ENCODE measurements at places on chromosomes 12 and 14.

DNA sequence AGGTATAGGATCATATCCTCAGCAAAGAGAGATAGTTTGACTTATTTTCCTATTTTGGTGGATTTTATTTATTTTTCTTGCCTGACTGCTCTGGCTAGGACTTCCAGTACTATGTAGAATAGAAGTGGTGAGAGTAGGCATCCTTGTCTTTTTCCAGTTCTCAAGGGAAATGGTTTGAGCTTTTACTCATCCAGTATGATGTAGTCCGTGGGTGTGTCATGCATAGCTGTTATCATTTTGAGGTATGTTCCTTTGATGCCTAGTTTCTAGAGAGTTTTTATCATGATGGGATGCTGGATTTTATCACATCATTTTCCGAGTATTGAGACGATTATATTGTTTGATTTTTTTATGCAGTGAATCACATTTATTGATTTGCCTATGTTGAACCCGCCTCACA is 97.2 kb downstream of the MGAT4C start:
- DNase-seq: no peak

GRCh38 chr12:85350356-85350755 is 70.3 kb downstream of the ALX1 start:
- DNase-seq: no peak

DNA sequence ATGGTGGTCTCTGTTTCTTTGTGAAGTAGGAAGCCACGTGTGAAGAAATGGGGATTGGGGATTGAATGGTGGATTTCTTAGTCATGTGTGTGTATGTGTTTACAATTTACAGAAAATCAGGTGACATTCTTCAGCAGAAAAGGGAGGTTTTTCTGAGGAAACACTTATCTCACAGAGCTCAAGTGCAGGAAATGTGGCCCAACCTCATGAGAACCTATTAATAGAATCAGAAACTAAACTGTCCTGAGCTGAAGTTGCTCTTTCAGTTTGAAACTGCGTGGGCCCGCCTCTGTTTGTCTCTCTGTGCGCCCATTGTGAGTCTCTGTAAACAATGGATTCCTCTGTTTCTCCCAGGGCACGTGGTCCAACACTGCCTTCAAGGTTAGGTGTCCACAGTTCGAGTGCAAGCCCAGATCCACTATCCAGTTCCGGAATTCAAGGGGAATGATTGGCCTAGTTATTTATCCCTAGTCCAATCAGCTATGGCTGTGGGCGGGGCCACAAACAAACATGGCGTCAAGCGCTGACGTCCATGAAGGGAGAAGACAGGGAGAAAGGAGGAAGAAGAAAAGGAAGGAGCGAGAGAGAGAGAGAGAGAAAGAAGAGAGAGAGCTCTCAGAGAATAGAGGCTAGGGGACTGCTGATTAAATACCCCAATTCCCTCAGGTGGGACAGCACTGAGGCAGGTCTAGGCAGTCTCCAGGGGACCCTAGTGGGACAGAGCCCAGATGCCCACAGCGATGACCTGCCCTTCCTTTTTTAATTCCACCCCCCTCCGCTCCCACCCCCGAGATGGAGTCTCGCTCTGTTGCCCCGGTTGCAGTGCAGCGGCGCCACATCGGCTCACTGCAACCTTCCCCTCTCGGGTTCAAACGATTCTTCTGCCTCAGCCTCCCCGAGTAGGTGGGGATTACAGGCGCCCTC is 31.4 kb upstream of the C12orf76 start:
- DNase-seq: peak; percentile 59

DNA sequence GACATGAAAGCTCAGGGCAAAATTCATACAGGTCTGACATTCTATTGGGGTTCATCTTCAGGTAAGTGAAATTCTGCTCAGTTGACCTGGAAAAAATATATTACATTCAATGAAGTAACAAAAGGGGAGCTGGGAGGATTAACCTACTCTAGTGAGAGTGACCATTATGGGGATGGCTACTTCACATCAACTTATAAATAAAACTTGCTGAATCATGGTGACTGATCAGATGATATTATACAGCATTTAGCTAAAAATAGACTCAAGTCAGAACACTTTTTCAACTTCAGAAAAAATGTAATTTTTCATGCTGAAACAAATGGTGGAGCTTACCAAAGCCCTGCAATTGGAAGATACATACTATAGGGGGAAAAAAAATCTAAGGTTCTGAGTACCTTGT is 800.2 kb downstream of the FSCB start:
- no peak for DNase-seq

DNA sequence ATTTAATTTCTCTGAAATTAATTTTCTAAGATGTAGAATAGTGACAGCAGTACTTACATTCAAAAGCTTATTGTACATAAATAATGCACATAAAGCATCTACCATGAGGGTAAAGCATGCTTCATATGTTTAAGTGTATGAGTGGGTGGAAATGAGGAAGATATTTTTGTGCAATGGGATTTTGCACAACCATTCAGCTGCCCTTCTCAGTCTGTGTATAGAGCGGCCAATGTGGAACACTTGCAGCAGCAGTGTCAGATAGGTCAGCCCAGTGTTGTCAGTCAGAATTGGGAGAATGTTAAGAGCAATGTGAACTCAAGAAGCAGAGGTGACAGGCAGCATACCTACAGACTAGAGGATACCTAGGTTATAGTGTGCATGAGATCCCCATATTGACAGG is 72.5 kb upstream of the ATP2B1 start:
- no peak for DNase-seq

GRCh38 chr14:99730876-99731546 is 46.9 kb downstream of the CYP46A1 start:
- DNase-seq: no peak

- peak; percentile 28 for DNase-seq
These were observed 55.2 kb downstream of the FOS start for GRCh38 chr14:75333606-75334548.

GRCh38 chr12:124078800-124079199 is 105.8 kb downstream of the ZNF664 start:
- DNase-seq: no peak

DNA sequence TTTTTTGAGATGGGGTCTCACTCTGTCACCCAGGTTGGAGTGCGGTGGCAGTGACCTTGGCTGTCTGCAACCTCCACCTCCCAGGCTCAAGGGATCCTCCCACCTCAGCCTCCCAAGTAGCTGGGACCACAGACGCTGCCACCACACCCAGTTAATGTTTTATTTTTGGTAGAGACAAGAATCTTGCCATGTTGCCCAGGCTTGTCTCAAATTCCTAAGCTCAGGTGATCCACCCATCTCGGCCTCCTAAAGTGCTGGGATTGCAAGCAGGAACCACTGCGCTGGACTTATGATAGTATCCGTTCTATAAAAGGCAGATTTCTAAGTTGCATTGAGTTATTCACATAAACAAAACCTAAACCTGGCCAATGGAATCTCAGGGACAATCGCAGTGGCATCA is 321.1 kb upstream of the PRICKLE1 start:
- DNase-seq: no peak

GRCh38 chr12:227923-228845 is 14.2 kb upstream of the SLC6A12 start:
- no peak for DNase-seq

DNA sequence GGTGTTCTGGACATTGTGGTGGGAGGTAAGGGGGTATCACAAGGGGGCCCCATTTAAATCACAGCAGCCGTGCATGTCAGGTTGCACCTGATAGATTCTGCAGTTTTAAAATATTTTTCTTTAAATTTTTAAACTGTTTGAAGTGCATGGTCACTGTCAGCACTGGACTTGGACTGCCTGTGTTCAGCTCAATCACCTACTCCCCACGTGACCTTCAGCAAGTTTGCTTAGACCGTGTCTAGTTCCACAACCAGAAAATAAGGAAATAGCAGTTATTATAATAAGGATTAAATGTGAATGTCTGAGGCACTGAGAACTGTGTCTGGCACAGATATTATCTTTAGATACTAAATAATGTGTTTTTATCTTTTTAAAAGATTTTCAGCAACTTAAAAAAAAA is 64.7 kb downstream of the ESR2 start:
- DNase-seq: no peak

DNA sequence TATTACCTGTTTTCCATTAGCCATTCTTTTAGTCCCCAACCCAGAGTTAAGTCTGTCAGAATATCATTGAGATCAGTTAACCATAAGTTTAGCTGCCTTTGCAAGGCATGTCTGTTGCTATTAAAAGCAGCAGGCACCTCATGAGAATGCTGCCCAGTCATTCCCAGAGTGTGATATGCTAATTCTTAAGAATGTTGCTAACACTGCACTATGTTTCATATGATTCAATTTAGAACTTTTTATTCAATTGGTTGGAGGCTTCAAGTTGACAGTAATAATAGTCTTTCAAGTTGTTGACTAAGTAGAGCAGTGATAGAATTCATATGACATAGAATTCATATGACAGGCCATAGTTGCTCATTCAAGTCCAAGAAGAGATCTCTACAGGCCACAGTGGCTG is 292.3 kb downstream of the FUT8 start:
- DNase-seq: no peak

DNA sequence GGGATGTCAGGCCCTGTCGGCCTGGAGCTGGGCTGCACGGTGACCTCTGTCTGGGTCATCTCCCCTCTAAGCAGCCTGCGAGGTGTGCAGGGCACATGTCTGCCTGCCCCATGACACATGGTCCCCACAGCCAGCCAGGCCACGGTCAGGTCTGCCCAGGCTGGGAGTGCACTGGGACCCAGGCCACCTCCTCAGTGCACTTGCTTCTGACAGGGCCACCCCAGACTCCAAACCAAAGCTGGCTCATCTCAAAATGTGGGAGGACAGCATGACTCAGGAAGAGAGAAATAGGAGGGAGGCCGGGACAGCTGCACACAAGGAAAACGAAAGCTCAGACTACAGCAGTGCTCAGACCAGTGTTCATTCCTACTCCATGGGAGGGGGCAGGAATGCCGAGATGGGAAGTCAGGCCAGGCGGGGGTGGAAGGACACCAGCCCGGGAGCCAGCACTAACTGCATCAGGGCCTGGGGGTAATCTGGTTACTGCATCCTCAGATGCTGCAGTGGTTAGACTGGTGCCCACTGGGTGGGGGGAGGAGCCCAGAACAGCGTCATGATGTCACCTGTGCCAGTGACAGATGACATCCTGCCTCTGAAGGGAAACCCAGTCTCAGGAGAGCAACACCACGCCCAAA is 4.0 kb downstream of the P2RX2 start:
- DNase-seq: no peak

GRCh38 chr12:91542666-91543065 is 360.0 kb upstream of the DCN start:
- DNase-seq: no peak

DNA sequence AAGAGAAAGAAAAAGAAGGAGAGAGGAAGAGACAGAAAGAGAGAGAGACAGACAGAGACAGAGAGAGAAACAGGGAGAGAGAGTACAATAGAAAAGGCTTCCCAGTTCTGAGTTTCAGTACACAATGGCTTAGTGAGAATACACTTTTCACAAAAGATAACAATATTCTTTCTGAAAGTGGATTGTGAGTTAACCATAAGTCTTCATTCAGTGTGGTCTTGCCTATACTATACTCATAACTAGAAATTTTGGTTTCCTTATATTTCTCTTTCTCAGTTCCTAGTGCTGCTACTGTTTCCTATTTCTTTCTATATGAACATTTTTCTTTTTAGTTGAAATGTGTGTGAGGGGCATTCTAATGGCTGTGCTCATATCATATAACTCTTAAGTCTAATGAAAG is 9.3 kb downstream of the CD163L1 start:
- DNase-seq: no peak

DNA sequence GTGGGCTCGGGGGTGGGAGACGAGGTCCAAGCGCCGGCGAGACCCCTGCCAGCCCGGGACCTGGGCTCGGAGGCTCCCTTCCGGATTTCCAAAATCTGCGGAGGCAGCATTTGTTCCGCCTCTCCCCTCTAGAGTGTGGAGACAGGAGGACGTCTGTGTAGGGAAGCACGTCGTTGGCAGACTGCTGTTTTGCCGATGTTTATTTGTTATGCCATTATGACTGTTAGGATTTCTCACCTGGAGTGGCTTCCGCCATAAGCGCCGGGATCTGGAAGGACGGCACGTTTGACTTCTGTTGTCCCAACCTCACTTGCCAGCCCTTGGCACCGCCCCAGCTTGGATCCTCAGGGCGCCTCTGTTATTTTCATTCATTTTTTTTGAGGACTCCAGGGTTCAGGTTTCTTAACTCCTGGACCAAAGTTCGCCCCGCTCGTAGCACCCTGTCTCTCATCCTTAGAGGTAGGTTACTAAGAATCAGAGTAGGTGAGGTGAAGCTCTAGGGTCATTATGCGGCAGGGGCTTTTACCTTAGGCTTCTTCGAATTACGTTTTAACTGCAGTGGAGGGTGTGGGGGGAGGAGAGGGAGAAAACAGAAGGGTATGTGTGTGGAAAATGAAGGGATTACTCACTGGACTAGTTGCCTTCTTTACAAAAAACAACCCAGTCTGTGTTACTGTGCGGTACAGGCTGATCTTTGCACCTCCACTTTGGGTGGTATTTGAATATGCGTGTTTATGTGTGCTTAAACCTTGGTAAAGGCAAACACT is 547 bp upstream of the PYGL start:
- no peak for DNase-seq

DNA sequence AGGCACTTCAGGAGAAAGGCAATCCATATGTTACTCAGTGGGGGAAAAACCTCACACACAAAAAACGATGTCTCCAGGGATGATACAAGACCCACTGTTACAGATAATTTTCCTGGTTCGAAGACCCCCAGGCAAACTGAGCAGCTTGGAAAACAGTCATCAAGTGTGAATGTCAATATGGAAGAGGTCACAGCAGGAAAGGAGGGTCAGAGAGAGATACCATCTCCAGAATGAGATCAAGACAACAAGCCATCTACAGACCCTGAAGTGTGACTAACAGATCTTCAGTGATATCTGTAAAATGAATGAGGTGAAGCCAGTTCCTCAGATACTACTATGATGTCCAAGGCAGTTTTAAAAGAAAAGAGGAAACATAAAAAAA is 28.6 kb downstream of the GNS start:
- DNase-seq: no peak

Measured in stimulated activated CD8-positive, alpha-beta memory T cell treated with anti-CD3 and anti-CD28 coated beads, Interleukin-7, amount 100 ng/mL, for 4 hours (primary cell).